ENCODE measurements at places on chromosomes 1 and 21. TPM values are rescaled to one million over a fixed set of nuclear protein-coding genes. Genes with fewer than 3 reads are reported as not detected.

DNA sequence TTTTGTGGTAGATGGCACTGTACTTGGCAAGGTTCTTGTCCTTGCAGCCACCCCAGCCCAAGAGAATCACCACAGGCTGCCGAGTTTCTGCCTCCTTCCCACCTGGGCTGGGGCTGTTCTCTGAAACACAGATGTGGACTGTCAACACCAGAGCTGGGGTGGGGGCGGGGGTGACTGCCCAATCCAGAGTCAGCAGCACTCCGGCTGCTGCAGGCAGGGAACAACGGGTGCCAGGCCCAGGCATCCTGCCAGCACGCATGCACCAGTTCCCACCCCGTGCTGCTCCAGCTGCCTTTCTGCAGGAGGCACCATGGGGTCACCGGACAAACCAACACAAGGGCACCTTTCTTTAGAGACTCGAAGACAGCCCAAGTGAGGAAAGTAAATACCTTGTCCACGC lies 14.1 kb downstream of the TMEM53 start:
- H3K27me3 ChIP-seq, result no peaks in the 10 kb centered on the region
- peaks cover 5% of the 10 kb centered on the region for H3K4me1 ChIP-seq
- no peak overlapping the region for H3K4me3 ChIP-seq
- no peak overlapping the region for H3K27ac ChIP-seq

GRCh38 chr1:68975212-68975933 lies 478.5 kb upstream of the DEPDC1 start:
- no peak overlapping the region for H3K27ac ChIP-seq
- peak; percentile 65 for DNase-seq
- no peaks in the 10 kb centered on the region for H3K27me3 ChIP-seq
- peaks cover 3% of the 10 kb centered on the region for H3K4me1 ChIP-seq

DNA sequence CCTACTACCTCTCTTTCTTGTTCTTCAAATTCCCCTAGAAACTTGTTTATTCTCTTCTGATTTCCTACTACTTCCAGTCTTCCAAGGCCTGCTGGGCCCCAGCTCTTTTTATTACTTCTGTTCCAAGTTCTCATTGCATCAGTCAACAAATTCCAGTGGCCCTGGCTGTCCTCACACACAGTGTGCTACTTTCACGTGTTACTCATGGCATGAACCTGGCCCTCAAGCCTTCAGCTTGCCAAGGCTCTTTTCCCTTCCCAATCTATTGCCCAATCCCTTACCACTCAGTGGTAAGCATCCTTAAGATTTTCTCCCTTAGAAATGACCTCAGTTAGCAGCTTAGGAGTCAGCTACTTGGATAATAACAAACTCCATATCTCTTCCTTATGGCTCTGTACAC lies 613.5 kb downstream of the LMO4 start:
- no peaks in the 10 kb centered on the region for H3K36me3 ChIP-seq
- H3K27ac ChIP-seq, result no peak overlapping the region
- H3K4me1 ChIP-seq, result peaks cover 25% of the 10 kb centered on the region
- no peaks in the 10 kb centered on the region for H3K27me3 ChIP-seq

Gene TMEM125
- 41.0 TPM for total RNA-seq

GRCh38 chr1:208223136-208223535 lies 21.0 kb downstream of the PLXNA2 start:
- no peaks in the 10 kb centered on the region for H3K27me3 ChIP-seq
- peaks cover 3% of the 10 kb centered on the region for H3K36me3 ChIP-seq
- DNase-seq, result no peak
- H3K27ac ChIP-seq, result no peak overlapping the region

Gene INAVA
- 17.1 TPM for total RNA-seq

- H3K27ac ChIP-seq, result no peak overlapping the region
- DNase-seq, result no peak
- no peaks in the 10 kb centered on the region for H3K4me1 ChIP-seq
- H3K36me3 ChIP-seq, result no peaks in the 10 kb centered on the region
Measured at GRCh38 chr1:71743862-71744261, 538.5 kb downstream of the NEGR1 start.

- no peaks in the 10 kb centered on the region for H3K27me3 ChIP-seq
- no peaks in the 10 kb centered on the region for H3K4me1 ChIP-seq
- H3K27ac ChIP-seq, result no peak overlapping the region
- no peak for DNase-seq
- H3K36me3 ChIP-seq, result no peaks in the 10 kb centered on the region
- no peak overlapping the region for H3K4me3 ChIP-seq
Measured at GRCh38 chr1:8163039-8163438, 136.9 kb upstream of the ERRFI1 start.
